CD4-positive, alpha-beta T cell treated with Interleukin-2 at 100 ng/mL for 4 hours (primary cell): ENCODE measurements at places on chromosomes 3 and 15.

- no peak for DNase-seq
These were observed 575 bp downstream of the LEO1 start for GRCh38 chr15:51971032-51971374.

- DNase-seq, result no peak
These were observed 194.8 kb downstream of the XXYLT1 start for GRCh38 chr3:195075941-195076875.

DNA sequence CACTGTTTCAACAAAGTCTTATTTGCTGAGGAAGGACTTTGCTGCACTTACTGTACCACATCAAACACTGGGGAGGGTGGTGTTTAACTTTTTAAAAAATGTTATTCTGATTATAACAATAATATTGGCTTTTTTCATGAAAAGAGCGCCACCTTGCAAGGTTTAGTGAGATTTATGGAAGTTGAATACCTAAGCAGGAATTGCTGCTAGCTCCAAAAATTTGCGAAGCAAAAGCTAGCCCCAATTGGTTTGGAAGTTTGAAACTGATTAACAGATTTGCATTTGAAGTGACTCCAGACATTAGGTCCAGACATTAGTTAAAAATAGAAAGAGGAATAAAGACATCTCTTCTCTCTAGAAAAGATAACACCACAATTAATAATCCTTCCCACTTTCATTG is 6.7 kb downstream of the ZIC1 start:
- no peak for DNase-seq

GRCh38 chr3:149967086-149967685 is 3.5 kb downstream of the PFN2 start:
- DNase-seq, result peak; percentile 56

- no peak for DNase-seq
These were observed 27.6 kb downstream of the FBXW12 start for GRCh38 chr3:48399387-48400172.

GRCh38 chr3:160154033-160154432 is 71.2 kb upstream of the C3orf80 start:
- DNase-seq, result no peak

GRCh38 chr3:106371971-106372805 is 503.4 kb upstream of the CBLB start:
- DNase-seq, result no peak

- peak; percentile 90 for DNase-seq
These were observed 600 bp upstream of the USP3 start for GRCh38 chr15:63503739-63504246.

DNA sequence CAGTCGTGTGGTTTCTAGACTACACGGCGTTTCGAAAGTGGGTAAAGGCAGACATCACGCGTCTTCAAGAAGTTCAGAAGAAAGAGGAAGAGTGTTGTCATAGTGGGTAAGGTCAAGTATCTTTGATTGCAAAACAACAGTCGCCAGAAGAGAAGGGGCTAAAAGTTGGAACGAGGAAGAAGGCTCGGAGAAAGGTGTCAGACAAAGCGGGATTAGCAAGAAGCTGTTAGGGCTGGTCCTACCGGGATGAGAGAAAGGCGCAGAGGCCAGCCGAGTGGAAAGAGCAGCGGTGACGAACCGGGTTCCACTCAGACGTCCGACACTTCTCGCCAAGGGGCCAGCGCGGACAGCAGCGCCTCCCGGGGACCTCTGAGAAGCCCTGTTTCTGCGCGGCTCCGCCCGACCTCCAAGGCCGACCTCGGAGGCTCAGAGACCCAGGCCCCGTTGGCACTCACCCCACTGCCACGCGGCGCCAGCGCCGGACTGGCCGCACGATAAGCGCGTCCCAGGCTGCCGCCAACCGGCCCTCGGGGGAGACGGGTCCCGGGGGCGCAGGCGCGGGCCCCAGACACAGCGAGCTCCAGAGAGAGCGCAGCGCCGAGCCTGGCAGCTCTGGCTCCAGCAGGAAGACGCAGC is 436 bp downstream of the ADPGK start:
- DNase-seq, result peak; percentile 42

DNA sequence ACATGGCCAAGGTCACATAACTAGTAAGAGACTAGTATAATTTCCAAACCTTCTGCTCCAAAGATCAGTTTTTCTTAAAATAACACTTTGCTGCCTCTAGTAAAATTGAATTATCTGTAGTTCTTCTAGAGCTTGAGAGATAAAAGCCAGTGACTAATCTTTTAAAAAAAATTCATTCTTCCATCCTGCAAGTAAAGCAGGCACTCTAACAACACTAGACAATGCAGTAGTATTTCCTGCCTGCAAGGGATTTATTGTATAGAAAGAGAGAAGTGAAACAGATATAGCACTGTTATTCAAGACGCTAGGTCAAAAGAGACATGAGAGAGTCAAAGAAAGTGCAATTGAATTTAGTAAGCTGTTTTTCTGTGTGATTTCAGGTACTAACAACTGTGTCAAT is 159.5 kb upstream of the TBC1D5 start:
- no peak for DNase-seq

GRCh38 chr3:60669636-60670035 is 581.6 kb downstream of the FHIT start:
- no peak for DNase-seq

GRCh38 chr3:73509816-73510215 is 114.9 kb downstream of the PDZRN3 start:
- DNase-seq, result no peak

- DNase-seq, result no peak
These were observed 293.3 kb upstream of the TPM1 start for GRCh38 chr15:62749036-62749815.

DNA sequence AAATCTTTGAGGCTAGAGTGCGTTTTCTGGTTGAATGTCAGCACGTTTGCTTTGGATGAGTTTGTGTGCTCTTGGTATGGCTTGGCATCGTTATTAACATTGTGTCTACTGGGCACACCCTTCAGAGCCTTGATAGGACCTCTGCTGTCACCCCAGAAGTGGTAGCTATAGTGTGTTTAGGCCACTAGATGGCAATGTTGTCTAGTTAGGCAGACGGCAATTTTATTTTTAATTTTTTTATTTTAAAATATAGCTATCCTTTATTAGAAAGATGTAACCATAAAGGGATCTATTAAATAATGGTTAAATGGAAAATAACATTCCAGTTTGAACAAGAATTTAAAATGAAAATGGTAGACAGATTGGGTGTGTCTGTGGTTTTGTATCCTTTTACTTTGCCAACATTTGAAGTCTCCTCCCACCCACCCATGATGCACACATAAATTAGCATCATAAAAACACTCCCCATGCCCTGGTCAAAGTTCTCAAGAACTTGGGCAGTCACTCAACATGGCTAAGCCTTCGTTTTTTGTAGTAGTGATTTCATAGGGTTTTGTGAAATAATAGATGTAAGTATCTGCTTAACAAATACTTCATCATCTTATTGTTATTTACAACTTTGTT is 200.7 kb downstream of the KCNH8 start:
- peak; percentile 3 for DNase-seq

DNA sequence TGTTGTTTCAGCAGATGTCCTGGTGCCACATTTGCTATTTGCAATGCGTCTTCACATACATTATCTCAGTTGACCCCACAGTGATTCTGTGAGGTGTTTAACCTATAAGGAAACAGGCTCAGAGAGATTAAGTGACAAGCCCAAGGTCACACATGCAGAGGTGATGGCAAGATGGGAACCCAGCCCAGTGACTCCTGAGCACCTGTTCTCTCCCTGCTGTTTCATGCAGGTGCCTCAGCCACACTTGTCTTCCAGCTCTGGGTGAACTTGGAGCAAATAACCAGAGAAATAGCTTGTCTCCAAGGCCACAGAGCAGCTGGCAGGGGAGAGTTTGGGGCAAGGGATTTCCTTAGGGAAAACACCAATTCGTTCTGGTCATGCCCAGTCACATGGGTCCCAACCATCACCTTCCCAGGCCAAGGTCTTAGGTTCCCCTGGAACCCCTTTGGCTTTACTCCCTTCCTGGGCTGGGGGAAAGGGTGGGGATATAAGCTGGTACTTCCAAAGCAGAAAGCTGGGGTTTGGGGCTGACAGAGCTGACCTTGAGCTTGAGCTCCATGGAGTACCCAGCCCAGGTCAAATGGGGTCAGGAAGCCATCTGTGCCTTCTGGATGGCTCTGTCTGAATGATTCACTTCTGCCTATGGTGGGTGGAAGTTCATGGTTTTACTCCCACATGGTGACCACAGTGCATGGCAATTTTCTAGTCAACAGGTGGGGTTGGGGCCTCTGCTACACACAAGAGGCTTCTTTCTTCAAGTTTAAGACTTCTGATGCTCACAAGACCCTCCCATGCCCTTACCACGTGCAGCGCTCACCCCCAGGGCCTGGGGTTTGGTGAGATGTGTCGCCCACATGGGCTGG is 22.4 kb downstream of the LIPC start:
- no peak for DNase-seq

- peak; percentile 5 for DNase-seq
These were observed 139.5 kb upstream of the SLC2A2 start for GRCh38 chr3:171165983-171166382.

- no peak for DNase-seq
These were observed 103.0 kb downstream of the CFAP20DC start for GRCh38 chr3:58946875-58947274.

GRCh38 chr3:13662238-13662847 is 113.4 kb downstream of the FBLN2 start:
- no peak for DNase-seq

DNA sequence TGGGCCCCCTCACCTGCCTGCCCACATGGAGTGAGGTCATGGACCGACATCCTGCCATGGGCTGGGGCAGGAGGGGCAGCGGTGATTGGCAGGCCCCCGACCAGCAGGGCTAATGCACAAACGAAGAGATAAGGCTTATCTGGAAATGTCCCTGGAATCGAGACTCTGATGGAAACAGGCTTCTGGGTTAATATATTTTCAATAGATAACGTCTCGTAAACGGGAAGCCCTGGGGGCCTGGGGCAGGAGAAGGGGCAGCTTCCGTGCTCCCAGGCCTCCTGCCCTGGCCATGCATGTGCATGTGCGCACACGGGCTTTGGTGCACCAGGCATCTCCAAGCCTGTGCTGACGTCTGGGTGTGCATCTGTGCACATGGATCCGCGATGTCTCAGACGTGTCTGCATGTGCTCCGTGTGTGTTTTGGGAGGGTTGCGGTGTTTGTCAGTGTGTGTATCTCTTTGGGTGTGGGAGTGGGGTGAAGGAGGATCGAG is 55.1 kb downstream of the DNAJB8 start:
- DNase-seq, result no peak

- DNase-seq, result no peak
These were observed 4.6 kb downstream of the CCPG1 start for GRCh38 chr15:55403531-55403930.

DNA sequence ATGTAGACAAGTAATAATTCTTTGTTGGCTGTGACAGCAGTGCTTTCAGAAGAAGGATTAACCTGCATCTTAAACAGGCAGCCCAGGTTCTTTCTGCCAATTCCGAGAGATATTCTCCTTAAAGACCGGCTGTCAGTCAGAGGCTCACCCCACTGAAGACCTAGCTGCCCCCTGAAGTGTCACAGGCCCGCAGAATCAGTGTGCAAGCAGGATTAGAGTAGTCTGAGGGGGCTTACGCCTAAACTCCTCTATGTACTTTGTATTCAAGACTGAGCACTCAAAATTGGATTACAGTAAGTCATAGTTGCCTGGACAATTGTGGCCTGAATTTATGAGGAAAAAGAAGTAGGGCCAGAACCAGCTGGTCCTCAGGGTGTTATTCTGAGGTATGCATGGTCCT is 342.9 kb downstream of the CLSTN2 start:
- DNase-seq, result no peak

DNA sequence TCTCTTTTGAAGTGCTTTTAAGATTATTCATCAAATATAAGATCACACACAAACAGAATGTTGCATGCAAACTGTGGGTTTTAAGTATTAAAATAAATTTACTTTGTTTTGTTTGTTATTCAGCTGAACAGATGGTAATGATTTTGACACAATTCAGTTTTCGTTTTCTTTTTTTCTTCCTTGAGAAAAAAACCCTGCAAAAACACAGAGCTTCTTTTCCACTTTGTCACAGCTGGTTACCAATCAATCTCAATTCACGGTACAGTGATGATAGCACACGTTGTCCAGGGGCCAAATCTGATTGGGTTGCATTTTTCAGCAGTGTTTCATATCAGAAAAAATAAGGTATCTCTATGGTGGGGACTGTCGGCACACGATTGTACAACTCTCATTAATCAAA is 473.6 kb downstream of the ROBO2 start:
- no peak for DNase-seq

- DNase-seq, result no peak
These were observed 94.2 kb downstream of the ADAMTS17 start for GRCh38 chr15:100247228-100248225.

DNA sequence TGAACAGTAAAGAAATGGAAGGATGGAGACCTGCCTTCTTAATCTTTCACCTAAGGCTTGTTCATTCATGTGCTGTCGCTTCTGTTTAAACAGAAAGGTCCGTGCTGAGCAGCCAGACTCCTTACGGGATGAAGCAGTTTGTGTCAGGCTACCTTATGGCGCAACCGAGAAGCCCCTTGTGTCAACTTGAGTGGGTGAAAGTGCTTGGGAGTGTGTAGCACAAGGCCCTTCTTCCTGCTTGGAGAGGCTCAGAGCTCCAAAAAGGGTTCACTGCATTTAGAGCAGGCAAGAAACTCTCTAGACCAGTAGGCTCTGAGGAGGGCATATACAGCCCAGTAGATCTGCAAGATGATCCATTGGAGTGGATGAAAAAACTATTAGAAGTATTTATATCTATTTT is 16.0 kb downstream of the CAPN3 start:
- no peak for DNase-seq

GRCh38 chr3:158727206-158728060 is 4.8 kb downstream of the RARRES1 start:
- DNase-seq, result peak; percentile 79

- peak; percentile 42 for DNase-seq
These were observed 35.3 kb downstream of the MUC20 start for GRCh38 chr3:195755791-195756676.

DNA sequence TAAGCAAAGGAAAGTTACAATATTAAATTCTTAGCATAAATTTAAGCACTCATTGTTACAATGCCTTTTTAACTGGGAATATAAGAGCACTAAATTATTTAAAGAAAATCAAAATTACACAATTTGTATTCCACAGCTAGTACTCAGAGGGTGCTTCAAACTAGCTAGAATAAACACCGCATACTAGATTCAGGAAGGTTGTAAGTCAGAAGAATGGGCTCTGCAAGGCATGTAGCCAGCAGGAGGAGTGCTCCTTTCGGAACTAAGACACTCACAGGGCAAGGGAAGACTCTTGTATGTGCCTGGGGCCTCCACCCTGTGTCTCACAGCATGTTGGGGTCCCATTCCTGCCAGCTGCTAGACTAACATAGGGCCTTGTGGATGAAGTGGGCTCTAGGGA is 327.7 kb upstream of the ALCAM start:
- DNase-seq, result no peak

- DNase-seq, result no peak
These were observed 29.0 kb downstream of the PPARG start for GRCh38 chr3:12317914-12318313.

DNA sequence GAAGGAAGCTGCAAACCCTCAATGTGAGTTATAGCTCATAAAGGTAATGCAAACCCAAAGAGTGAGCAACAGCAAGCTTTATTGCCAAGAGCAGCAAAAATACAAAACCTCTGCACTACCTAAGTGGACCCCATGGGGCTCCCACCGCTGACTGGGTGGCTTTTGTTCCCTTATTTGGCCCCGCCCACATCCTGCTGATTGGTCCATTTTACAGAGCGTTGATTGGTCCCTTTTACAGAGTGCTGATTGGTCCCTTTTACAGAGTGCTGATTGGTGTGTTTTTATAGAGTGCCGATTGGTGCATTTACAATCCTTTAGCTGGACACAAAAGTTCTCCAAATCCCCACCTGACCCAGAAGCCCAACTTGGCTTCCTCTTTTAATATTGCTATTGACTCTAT is 154.5 kb upstream of the NSMCE3 start:
- DNase-seq, result no peak
